ENCODE measurements at places on chromosomes 7 and 10. TPM values are rescaled to one million over a fixed set of nuclear protein-coding genes. Genes with fewer than 3 reads are reported as not detected.

The SEMA3E gene
- total RNA-seq: 1.7 TPM

The EIF5AL1 gene
- 0.73 TPM for total RNA-seq

The CTBP2 gene
- 260 TPM for total RNA-seq

The RARRES2 gene
- total RNA-seq: 223 TPM

The ADARB2 gene
- 1.5 TPM for total RNA-seq

The CYP3A7 gene
- not detected for total RNA-seq

The CALHM1 gene
- total RNA-seq: not detected

The AKR1E2 gene
- total RNA-seq: 9.4 TPM

The GBF1 gene
- 29.9 TPM for total RNA-seq

The FZD8 gene
- total RNA-seq: 43.0 TPM

The BTBD16 gene
- total RNA-seq: 0.42 TPM

The OPN1SW gene
- not detected for total RNA-seq

The AS3MT gene
- total RNA-seq: 10.7 TPM

The PAOX gene
- 1.3 TPM for total RNA-seq

The MMD2 gene
- total RNA-seq: not detected

The FAM221A gene
- 16.6 TPM for total RNA-seq

The CTAGE4 gene
- 7.5 TPM for total RNA-seq

The NEUROD6 gene
- total RNA-seq: not detected

The SRI gene
- 87.1 TPM for total RNA-seq

The MASTL gene
- 53.4 TPM for total RNA-seq

The SPDYE9 gene
- not detected for total RNA-seq

The OR2A7 gene
- total RNA-seq: 2.0 TPM

The ZNF438 gene
- total RNA-seq: 2.3 TPM

The ZNF467 gene
- total RNA-seq: 0.55 TPM

The PFKP gene
- total RNA-seq: 104 TPM

The SCART1 gene
- 0.44 TPM for total RNA-seq

The TMEM178B gene
- 1.1 TPM for total RNA-seq

The MGAM2 gene
- not detected for total RNA-seq

The VAX1 gene
- 0.81 TPM for total RNA-seq

The ATRNL1 gene
- 35.1 TPM for total RNA-seq

Measured in H7 (cell line).